ENCODE measurements at places on chromosomes 1 and 21.
A peak's percentile ranks its signal among the peaks of the same experiment; 100 is the strongest.

- DNase-seq = peak; percentile 78
Observed at GRCh38 chr1:33256471-33257206, at the start of gene ZNF362. TSS of gene ZNF362 (plus strand) at chr1:33256492. CDS start at chr1:33270575, 14,083 bp downstream.

GRCh38 chr1:20404466-20404865, 81.5 kb downstream of the CAMK2N1 start:
- no peak for DNase-seq

- DNase-seq = no peak
Observed at GRCh38 chr1:6251681-6252373, 7.8 kb downstream of the HES3 start.

DNA sequence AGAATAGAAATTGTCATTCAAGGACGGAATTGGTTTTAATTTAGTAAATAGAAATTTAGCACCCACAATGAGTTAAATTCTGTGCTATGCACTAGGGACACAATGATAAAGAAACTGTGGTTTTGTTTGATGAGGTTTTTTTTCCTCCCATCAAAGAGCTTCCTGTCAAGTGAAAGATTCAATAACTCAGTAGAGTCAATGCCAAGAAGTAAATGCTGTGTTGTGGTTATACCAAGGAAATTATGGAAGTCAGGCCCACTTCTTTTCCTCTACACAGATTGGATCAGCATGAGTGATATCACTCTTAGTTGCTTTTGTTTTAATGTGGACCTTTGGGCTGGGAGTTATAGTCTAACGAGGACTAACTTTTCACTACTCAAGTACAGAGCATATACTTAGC, 1269.6 kb upstream of the ADGRL2 start:
- DNase-seq = peak; percentile 76

DNA sequence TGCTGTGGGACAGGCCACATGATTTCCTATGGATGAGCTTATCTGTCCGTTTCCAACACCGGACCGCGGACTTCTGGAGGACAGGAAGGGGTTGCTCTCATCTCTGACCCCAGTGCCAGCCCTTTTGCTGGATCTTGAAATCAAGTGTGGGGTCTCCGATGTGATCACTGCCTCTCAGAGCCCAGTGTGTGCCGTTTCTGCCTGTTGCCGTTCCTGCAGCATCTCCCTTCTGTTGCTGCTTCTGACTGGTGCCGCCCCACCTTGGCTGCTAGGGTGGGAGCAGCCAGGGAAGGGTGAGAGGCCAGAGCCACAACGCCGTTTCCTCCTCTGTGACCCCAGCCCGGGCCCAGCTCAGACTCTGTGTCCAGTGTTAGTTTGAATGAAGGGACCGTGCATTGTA, 67.3 kb upstream of the WNT4 start:
- DNase-seq = no peak

DNA sequence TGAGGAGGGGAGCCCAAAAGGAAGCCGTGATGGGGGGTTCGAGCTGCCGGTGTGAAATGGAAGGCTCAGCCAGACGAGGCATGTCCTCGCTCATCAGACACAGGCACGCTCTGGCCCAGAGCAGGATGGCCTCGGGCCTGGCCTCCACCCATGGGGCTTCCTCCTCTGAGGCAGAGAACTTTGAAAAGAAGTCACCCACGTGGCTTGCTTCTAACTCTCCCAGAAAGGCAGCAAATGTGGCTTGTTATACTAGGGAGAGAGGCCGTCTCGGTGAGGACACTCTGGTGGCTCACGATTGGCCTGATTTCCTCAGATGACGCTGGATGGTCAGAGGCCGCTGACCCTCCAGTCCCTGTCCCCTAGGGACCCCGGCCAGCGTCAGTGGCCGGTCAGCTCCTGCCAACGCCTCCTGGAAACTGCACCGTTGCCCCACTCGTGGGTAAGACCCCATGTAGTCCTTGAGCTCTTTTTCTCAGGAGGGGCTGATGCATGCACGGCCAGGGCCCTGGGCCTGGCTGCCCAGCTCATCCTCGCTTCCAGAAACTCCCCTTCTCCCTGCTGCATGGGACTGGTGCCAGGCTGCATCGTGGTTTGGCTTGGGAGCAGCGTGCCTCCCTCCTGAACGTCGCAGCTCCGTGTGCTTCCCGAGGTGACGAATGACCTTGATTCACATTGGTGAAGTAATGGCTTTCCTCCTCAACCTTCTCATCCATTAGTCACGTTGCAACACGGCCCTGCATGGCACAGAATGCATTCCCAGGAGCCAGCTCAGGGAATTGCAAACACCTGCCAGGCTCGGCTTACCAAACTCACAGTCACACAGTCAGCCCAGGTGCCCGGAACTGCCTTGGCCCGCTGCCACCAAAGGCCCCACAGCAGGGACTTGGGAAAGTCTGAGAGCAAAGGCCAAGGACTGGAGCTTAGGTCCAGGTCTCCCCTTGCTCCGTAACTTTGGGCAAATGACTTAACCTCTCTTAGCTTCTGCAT, 58.8 kb downstream of the TOMM20 start:
- DNase-seq = peak; percentile 98

All from renal cortical epithelial cell (primary cell).